ENCODE measurements at places on chromosomes 3 and 15. TPM values are rescaled to one million over a fixed set of nuclear protein-coding genes. Genes with fewer than 3 reads are reported as not detected.
A peak's percentile ranks its signal among the peaks of the same experiment; 100 is the strongest.

MED12L gene
- total RNA-seq, result 4.3 TPM

ABHD14A gene
- 58.5 TPM for total RNA-seq

SLC12A1 gene
- total RNA-seq, result not detected

DNA sequence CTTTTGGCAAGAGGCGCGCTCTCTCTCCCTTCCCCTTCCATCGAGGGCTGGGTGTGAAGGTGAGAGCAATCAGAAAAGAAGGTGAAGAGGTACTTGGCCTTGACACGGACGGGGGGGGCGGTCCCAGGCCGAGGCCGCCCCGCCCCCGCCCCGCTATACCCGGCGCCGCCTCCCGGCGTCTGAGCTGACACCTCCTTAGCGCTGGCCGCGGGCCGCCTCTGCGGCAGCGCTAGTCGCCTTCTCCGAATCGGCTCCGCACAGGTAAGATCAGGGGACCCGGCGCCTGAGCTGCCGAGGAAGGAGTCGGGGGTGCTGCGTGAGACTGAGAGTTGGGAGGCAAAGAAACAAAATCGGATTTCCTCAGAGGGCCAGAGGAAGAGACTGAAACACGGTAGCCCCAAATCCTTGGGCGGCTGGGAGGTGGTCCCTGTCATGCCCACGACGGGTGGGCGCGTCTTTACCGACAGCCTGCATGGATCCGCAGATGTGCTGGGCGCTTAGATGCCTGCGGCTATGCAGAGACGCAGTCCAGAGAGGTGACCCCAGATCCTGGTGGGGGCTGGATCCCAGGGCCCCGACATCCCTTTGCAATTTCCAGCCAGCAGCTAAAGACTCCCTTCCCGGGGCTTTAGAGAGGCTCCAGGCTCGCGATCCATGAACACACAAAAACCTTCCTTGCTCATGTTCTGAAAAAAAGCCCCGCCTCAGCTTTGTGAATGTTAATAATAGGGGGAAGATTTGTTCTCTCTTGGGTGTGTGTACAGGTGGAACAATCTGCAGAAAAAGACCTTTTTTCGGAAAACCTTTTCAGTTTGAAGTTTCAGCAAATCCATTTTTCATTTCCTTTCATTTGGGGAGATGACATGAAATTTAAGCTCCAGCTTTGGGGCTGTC lies at the start of gene ENTPD3:
ENTPD3 (plus strand) TSS at position 184 of the 894 bp plus-strand sequence. CDS start 874 bp downstream, outside the sequence.
- peak; percentile 17 for DNase-seq

DNA sequence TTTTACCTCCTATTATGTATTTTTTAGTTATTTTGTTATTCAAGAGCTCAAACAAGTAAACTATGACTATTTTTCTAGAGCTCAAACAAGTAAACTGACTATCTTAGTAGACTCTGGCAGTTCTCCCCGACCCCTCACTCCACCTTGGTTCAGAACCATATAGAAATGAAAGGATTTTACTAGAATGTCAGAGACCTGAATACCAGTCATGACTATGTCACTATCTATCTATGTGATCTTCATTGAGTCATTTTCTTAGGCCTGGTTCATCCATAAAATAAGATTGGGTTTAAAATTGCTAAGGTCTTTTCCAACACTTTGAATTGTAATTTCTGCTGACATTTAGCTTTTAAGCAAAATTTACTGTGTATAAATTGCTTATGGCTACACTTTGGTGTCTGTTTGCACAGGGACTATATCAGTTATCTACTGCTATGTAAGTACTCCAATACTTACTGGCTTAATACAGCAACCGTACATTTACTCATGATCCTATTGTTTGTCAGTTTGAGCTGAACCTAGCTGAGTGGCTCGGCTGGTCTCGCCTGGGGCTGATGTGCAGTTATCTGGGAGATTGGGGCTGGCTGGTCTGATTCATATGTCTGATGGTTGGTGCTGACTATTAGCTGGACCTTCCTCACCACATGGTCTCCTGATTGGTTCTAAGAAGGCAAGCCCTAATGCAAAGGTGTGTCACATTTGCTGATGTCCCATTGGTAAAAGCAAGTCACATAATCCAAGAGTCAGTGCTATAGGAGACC lies 37.0 kb downstream of the RASA2 start:
- no peak for DNase-seq

All from prostate gland (tissue), 2 donors.